A549 treated with Hydrocortisone at 1 μM for 4 hours (cell line): ENCODE measurements at places on chromosomes 11 and 22. TPM values are rescaled to one million over a fixed set of nuclear protein-coding genes. Genes with fewer than 3 reads are reported as not detected.

Gene TEX54
- not detected in 5 replicates for total RNA-seq

Gene CCDC87
- 0.40 to 0.64 TPM (median 0.52 TPM) in 5 replicates for total RNA-seq

Gene ETS1
- 26.2 to 35.8 TPM (median 28.1 TPM) in 5 replicates for total RNA-seq

Gene LINC01488
- 0.05 TPM in 1 of 5 replicates, not detected in the others for total RNA-seq

Gene OR51G2
- not detected in 5 replicates for total RNA-seq

Gene TRIM49
- total RNA-seq: 0.05 to 0.12 TPM (median 0.10 TPM) in 3 of 5 replicates, not detected in the others
